Head of caudate nucleus (tissue), 42 donors: ENCODE measurements at places on chromosomes 3 and 15.

DNA sequence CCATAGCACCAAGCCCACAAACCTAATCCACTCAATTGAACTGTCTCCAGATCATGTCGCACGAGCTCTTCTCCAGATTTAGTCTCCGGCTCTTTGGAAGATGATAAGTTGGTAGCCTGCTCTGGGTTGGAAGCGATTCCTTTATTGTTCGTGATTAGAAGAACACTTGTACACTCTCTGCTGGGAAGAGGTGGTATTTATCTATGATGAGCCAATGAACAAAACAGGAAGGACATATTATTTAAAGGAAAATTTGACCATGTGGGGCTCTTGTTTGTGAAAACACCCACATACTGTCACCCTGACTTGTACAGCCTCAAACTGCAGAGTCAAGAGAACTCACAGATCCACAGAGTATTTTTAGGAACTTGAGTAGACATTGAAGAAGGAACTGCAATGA, 54.4 kb downstream of the MYZAP start:
- no peak for DNase-seq

GRCh38 chr15:29518442-29518841, 248.8 kb upstream of the NSMCE3 start:
- no peak for DNase-seq

- DNase-seq = no peak
These were observed 365 bp downstream of the ZBED2 start for GRCh38 chr3:111594781-111595180.

DNA sequence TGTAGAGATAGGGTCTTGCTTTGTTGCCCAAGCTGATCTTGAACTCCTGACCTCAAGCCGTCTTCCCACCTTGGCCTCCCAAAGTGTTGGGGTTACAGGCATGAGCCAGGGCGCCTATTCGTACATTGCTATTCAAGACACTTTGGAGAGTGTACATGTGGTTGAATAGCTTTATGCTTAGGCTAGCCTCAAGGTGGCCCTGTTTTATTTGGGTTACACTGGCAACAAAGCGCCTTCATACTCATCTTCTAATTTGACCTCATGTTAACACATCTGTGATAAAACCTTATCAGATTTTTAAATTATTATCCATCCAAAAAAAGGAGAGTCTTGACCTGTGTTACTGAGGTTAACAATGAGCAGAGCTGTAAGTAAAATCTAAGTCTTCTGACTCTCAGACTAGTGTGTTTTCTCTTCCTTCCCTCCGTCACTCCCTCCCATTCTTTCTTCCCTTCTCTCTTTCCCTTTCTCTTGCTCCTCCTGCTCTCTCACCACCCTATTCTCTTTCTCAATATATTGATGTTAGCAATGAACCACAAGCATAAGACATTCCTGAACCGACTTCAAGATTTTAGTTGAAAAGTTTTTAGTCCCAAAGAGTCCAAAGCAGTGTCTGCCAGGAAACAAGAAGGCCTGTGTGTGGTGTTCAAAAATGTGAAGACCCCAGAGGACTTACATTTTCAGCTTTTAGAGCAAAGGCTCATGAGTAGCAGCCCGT, 603.7 kb upstream of the CFAP20DC start:
- DNase-seq = no peak

DNA sequence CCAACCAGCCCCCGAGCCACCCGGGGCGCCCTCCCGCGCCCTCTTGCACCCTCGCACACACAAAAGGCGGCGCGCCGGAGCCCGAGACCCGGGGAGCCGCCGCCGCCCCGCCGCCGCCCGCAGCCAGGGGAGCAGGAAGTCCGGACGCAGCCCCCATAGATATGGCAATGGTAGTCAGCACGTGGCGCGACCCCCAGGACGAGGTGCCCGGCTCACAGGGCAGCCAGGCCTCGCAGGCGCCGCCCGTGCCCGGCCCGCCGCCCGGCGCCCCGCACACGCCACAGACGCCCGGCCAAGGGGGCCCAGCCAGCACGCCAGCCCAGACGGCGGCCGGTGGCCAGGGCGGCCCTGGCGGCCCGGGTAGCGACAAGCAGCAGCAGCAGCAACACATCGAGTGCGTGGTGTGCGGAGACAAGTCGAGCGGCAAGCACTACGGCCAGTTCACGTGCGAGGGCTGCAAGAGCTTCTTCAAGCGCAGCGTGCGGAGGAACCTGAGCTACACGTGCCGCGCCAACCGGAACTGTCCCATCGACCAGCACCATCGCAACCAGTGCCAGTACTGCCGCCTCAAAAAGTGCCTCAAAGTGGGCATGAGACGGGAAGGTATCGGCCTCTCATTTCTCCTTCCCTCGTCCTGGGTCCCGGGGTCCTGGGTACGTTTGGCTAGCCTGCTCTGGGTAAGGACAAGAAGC, 1.6 kb downstream of the NR2F2 start:
- DNase-seq = no peak

- DNase-seq = no peak
These were observed 3.0 kb downstream of the CCR9 start for GRCh38 chr3:45889337-45889736.

DNA sequence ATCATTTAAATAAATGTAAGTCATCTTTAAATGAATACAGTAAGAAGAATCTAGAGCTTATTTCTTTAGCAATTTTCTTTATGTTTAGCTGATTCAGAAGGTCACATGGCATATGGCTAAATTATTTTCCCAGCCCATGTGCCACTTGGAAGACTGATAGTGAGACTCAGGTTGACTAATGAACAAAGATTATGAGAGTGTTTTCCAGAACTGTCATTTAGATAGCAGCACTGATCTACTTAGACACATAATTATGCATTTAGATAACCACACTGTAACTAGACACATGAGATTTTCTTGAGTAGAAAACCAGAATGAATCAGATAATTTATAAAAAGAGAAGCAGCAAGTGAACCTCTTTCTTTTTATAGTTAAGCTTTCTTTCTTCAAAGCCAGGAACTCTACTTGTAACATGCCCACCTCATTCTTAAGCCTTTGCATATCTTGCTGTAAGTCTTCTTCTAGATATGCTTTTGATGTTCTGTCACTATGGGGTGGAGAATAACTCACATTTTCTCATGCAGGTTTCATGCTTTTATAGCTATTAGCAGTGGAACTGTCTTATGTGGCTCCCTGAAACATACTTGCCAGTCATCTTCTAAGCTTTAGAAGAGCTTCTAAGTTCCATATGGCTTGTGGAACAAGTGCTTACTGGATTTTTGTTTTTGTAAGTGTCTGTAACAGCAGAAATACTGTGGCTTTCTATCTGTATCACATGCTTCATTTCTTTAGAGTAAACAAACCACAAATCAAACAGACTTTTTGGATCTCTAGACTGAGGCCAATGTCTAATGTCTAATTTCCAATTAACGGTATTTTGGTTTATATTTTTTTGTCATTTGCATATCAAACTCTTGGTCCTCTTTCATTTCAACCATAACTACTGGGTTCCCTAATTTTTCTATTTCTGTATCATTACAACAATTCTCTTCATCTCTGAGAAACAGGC, 101.4 kb downstream of the LMLN start:
- no peak for DNase-seq

GRCh38 chr3:43330981-43331380, 44.6 kb downstream of the SNRK start:
- DNase-seq = no peak

GRCh38 chr15:46921891-46922290, 795.4 kb upstream of the SEMA6D start:
- no peak for DNase-seq

- DNase-seq = no peak
These were observed 11.8 kb upstream of the CLN6 start for GRCh38 chr15:68241088-68241935.

- no peak for DNase-seq
These were observed 8.9 kb downstream of the CISH start for GRCh38 chr3:50602595-50603191.

DNA sequence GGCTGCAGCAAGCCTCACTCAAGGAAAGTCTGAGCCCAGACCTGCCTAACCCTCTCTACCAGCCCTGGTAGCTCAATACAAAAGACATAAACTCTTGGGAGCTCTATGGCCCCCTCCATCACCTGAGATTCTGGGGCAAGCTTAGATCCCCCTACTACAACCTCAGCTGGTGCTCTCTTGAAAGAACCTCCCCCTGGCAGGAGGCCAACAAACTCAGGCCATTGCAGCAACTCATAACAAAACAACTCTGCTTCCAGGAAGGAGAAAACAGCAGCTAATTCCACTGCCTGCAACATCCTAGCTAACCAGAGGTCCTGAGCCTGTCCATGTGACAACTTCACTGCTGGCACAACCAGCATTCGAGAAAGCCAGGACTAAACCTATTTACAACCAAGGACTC, 169.2 kb downstream of the ROBO1 start:
- no peak for DNase-seq

DNA sequence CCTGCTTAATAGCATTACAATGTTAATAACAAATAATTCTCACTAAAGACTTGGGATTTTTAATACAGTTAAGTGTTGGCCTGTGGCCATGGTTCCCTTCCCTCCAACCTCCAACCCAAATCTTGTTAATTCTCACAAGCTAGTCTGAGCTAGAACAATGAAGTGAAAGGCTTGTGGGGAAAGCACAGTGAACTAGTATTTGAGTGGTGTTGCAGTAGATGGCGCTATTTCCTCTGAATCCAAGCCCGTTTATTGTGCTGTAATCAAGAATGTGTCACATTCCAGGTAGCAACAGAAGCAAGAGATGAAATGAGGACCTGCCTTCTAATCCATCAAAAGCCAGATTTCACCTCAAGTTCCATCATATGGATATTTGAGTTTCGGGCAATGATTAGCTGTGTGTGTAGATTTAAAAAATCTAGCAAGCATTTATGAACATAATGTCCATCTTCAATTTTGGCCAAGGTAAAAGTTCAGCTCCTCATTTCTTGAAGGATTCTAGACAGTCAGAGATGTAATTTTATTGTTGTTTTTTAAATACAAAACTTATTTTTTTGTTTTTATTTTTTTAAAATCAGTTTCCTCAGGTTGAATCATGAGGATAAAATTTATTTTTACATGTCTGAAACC, 160.7 kb downstream of the SQOR start:
- DNase-seq = no peak

GRCh38 chr15:47473832-47474231, 243.5 kb upstream of the SEMA6D start:
- DNase-seq = no peak

- no peak for DNase-seq
These were observed 67.1 kb downstream of the OXSM start for GRCh38 chr3:25856902-25857518.

DNA sequence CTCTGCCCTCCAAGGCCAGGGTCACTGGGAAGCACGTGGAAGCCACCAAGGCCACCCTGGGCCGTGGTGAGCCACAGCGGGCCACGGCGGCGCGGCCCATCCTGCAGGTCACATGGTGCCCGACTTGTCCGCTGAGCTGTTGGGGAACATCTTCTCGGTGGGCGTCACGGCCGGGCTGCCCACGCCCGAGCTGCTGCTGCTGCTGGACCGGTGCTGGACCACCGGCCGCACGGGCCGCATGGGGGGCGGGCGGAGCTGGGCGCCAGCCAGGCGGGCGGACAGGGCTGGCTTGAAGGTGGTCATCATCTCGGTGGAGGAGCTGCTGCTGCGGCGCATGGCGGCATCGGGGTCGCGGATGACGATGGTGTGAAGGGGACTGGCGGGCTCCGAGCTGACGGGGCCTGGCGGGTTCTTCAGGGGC, 22.1 kb upstream of the RAD18 start:
- no peak for DNase-seq

GRCh38 chr15:74336061-74337005, 31.1 kb downstream of the CYP11A1 start:
- DNase-seq = no peak

DNA sequence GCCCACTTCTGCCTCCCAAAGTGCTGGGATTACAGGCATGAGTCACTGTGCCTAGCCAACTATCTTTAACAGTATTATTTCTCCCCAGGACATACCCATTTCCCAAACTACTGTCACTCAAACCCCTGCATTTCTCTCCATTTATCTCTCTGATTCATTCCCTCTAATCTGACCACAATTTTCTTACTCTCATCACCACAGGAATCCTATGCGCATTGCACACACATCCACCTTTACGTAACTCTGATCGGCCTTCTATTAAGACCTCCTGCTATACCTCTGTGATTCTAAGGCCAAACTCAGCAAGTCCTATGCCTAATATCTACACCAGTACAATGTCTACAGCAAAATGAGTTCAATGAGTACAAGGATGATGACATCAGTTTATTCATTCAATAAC, 235.0 kb downstream of the ULK4 start:
- no peak for DNase-seq

DNA sequence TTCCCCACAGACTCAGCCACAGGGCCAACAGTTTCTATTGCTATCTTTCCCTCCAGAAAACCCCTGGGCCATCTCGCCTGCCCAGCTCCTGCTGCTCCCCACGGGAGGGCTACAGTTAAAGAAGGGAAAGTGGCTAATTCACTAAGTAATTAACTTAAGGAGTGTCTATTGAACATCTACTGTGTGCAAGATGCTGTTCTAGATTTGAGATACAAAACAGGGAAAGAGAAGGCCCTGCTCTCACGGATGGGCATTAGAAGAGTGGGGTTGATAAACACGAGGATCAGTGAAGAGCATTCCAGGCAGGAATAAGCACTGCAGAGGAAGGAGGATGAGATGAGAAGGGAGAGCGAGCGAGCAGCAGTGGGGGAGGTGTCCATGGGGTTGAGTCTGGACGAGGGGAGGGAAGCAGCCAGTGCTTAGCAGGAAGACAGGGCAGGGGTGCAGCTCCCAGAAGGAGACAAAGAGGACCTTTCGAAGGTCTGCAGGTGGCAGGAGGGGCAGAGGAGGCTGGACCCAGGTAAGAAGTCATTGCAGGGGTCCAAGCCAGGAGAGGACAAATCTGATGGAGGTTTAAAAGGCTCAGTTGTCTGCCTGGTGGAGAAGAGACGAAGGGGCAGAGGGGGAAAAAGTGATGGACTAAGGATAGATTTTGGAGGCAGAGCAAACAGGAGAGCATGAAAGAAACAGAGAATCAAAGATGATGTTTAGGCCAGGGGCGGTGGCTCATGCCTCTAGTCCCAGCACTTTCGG, 64.7 kb downstream of the KLF15 start:
- DNase-seq = no peak

DNA sequence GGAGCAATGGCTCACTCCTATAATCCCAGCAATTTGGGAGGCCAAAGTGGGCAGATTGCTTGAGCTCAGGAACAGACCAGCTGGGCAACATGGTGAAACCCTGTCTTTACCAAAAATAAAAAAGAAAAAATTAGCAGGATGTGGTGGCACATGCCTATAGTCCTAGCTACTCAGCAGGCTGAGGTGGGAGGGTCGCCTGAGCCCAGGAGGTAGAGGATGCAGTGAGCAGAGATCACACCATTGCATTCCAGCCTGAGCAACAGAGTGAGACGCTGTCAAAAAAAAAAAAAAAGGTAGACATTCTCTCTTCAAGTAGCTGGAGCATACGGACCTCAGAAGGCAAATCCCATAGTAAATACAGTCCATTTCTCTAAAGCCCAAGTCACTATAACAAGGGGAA, 7.1 kb upstream of the C3orf80 start:
- no peak for DNase-seq

DNA sequence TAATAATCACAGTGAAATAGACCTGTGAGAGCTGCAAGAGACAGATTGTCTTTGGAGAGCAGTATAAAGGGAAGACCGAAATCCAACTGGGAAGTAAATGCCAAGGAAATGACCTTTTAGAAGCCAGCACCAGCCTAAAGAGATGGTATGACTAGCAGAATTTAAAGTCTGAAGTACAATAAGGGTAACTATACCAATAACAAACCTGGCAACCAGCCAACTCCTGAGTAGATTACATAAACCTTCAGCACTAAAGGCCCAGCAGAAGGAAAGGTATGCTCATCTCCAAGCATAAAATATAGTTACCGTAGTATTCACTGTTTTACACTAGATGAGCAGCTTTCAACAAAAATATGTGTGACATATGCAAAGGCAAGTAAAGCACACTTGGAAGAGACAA, 155.1 kb upstream of the SATB1 start:
- no peak for DNase-seq

- no peak for DNase-seq
These were observed 113.9 kb downstream of the MEGF11 start for GRCh38 chr15:66139591-66140207.
